Upper lobe of right lung (tissue), 1 donor: ENCODE measurements at places on chromosomes 5 and 9.

DNA sequence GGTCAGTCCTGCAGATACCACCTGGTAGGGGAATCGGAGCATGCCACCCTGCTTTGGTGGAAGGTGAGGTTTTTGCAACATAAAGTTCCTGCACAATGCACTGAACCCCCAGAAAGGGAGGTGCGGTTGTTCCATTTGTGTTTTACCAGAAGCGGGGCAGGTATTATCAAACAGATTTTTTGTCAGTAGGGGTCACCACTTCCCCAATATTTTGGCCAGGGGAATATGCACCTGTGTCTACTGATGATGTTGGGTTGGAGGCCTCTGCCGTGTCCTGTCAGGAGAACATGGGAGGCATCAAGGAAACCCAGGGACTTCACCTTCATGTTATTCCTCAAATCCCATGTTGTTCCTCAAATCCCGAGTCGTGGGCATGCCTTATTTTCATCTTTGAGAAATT lies 438.7 kb downstream of the NTRK2 start:
- H3K27ac ChIP-seq = no peak overlapping the region
- H3K36me3 ChIP-seq = no peaks in the 10 kb centered on the region
- H3K27me3 ChIP-seq = no peaks in the 10 kb centered on the region

DNA sequence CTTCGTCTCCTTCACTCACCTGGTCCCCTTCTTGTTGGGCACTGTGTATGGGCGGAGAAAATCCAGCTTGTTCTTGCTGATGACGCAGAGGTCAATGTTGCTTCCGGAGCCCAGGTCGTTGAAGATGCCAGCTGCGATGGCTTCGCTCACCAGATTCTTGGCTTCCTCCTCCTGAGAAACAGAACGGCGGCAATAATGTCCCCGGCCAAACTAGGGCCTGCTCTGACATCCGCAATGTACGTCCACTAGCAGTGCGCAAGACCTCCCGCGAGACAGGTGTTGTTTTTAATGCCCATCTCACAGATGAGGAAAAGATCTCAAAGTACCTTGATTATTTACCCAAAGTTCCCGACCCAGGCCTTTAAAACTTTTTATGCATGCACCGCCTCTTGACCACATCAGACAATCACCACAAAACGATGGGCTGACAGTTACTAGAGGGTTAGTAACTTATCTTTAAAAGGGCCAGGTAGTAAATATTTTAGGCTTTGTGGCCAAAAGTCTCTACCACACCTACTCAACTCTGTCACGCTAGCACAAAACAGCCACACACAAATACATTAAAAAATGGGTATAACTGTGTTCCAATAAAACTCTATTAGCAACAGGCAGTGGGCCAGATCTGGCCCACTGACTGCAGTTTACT lies 58.4 kb downstream of the PSMB7 start:
- no peak overlapping the region for H3K4me3 ChIP-seq
- DNase-seq = no peak
- H3K27me3 ChIP-seq = no peaks in the 10 kb centered on the region
- H3K27ac ChIP-seq = no peak overlapping the region

- H3K36me3 ChIP-seq = no peaks in the 10 kb centered on the region
- no peak for DNase-seq
- no peaks in the 10 kb centered on the region for H3K4me1 ChIP-seq
- H3K27me3 ChIP-seq = no peaks in the 10 kb centered on the region
Measured at GRCh38 chr9:108062680-108063079, 573.1 kb upstream of the KLF4 start.

- DNase-seq = no peak
- H3K27ac ChIP-seq = no peak overlapping the region
- no peaks in the 10 kb centered on the region for H3K4me1 ChIP-seq
- H3K27me3 ChIP-seq = no peaks in the 10 kb centered on the region
Measured at GRCh38 chr5:121640298-121640697, 211.4 kb upstream of the FTMT start.

DNA sequence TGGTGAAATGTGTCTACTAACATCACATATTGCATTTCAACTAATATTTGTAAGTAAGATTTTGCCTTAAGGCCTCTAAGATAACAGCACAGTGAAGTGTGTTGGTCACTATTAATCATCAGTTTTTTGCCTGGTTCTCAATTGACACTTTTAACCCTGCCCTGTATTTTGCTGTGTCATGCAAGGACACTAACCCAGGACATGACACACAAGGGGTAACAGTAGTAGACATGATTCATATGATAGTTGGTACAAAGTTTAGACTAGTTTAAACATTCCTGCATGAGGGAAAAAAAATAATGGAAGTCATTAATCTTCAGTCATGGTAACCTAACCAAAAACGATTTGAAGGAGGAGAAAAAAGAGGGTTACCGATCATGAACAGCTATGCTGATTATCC lies 207.0 kb downstream of the DEPDC1B start:
- no peaks in the 10 kb centered on the region for H3K36me3 ChIP-seq
- no peaks in the 10 kb centered on the region for H3K4me1 ChIP-seq
- no peak overlapping the region for H3K4me3 ChIP-seq
- H3K27ac ChIP-seq = no peak overlapping the region
- no peak for DNase-seq
- no peaks in the 10 kb centered on the region for H3K27me3 ChIP-seq

GRCh38 chr9:14372437-14373335 lies 58.7 kb upstream of the NFIB start:
- no peak overlapping the region for H3K27ac ChIP-seq
- H3K4me1 ChIP-seq = no peaks in the 10 kb centered on the region
- H3K4me3 ChIP-seq = no peak overlapping the region
- H3K36me3 ChIP-seq = no peaks in the 10 kb centered on the region
- H3K27me3 ChIP-seq = no peaks in the 10 kb centered on the region

GRCh38 chr9:128190516-128191405 lies 611 bp downstream of the CIZ1 start:
- peak overlapping the region; percentile 78 for H3K4me3 ChIP-seq
- peaks cover 18% of the 10 kb centered on the region for H3K4me1 ChIP-seq
- H3K27ac ChIP-seq = peak overlapping the region; percentile 85
- H3K36me3 ChIP-seq = peaks cover 23% of the 10 kb centered on the region
- no peak for DNase-seq

- H3K4me1 ChIP-seq = no peaks in the 10 kb centered on the region
- no peaks in the 10 kb centered on the region for H3K27me3 ChIP-seq
- no peak overlapping the region for H3K27ac ChIP-seq
- H3K36me3 ChIP-seq = no peaks in the 10 kb centered on the region
- no peak for DNase-seq
- H3K4me3 ChIP-seq = no peak overlapping the region
Measured at GRCh38 chr9:77163884-77164283, 13.4 kb upstream of the VPS13A start.

- H3K4me1 ChIP-seq = peaks cover 29% of the 10 kb centered on the region
- H3K4me3 ChIP-seq = no peak overlapping the region
- H3K27me3 ChIP-seq = peaks cover 81% of the 10 kb centered on the region
- H3K27ac ChIP-seq = no peak overlapping the region
- no peaks in the 10 kb centered on the region for H3K36me3 ChIP-seq
Measured at GRCh38 chr5:173229382-173229959, 5.5 kb downstream of the NKX2-5 start.

GRCh38 chr5:4651806-4652565 lies 488.1 kb upstream of the ADAMTS16 start:
- H3K4me1 ChIP-seq = no peaks in the 10 kb centered on the region
- no peak overlapping the region for H3K27ac ChIP-seq
- DNase-seq = no peak
- no peaks in the 10 kb centered on the region for H3K36me3 ChIP-seq
- H3K4me3 ChIP-seq = no peak overlapping the region

- DNase-seq = no peak
- H3K4me1 ChIP-seq = peaks cover 13% of the 10 kb centered on the region
- H3K4me3 ChIP-seq = no peak overlapping the region
- peaks cover 6% of the 10 kb centered on the region for H3K36me3 ChIP-seq
Measured at GRCh38 chr5:32612134-32612888, 27.0 kb downstream of the SUB1 start.

- H3K4me3 ChIP-seq = no peak overlapping the region
- H3K27ac ChIP-seq = no peak overlapping the region
- DNase-seq = no peak
Measured at GRCh38 chr5:187617-188451, 3.5 kb upstream of the LRRC14B start.

DNA sequence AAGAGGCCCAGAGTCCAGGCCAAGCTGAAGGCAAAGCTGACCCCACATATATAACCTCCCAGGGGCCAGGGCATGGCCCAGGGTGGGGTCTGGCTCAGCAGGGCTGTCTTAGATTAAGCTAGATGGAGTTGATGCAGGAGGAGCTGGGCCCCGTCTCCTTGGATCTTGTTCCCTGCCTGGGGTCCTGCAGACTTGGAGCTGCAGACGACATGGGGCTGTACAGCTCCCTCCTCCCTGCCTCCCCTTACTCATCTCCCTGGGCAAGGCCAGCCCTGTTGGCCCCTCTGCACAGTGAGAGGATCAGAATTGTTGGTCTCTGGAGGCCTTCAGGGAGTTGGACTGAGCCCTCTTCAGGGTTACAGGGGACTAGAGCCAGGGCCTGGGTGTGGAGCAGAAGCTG lies 134.9 kb downstream of the RGS3 start:
- H3K27ac ChIP-seq = peak overlapping the region; percentile 47
- H3K36me3 ChIP-seq = peaks cover 41% of the 10 kb centered on the region
- H3K27me3 ChIP-seq = no peaks in the 10 kb centered on the region

DNA sequence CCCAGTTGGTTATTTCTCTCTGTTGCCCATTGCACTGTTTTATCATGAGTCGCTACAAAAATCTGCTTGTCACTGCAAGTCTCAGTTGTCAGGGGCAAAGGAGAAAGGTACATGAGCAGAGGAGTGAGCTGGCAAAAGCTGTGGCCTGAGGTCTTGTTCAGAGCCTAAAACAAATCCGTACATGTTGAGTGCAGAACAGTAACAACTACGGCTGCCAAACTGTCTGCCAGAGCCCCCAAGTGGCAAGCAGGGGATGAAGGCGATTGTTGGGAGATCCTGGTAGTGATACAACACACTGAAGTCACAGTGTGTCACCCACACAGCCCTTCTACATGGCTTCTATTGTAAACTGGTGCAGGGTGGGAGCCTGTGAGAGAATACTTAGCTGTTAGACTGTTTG lies 50.9 kb downstream of the BRINP1 start:
- no peak overlapping the region for H3K27ac ChIP-seq

GRCh38 chr5:137051161-137051560 lies 448.0 kb downstream of the SPOCK1 start:
- no peak overlapping the region for H3K27ac ChIP-seq
- H3K4me3 ChIP-seq = no peak overlapping the region
- H3K36me3 ChIP-seq = no peaks in the 10 kb centered on the region
- H3K4me1 ChIP-seq = no peaks in the 10 kb centered on the region
- no peak for DNase-seq

DNA sequence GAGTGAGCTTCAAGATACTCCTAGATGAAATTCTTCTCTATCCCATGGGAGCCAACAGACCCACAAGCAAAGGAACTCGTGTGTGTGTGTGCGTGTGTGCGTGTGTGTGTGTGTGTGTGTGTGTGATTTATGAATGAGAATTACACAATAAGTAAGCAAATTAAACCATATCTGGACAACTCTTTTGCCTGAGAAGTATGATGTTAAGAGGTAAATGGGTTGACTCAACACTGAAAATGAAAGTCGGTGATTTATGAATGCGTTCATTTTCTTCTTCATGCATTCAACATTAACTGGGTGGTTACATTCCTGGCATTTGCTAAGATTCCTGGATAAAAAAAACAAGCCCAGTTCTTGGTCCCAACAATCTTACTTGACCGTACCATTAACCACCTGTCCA lies 171.3 kb upstream of the ZNF462 start:
- no peaks in the 10 kb centered on the region for H3K4me1 ChIP-seq
- H3K36me3 ChIP-seq = no peaks in the 10 kb centered on the region
- DNase-seq = no peak
- H3K27ac ChIP-seq = no peak overlapping the region
- no peaks in the 10 kb centered on the region for H3K27me3 ChIP-seq

- no peak for DNase-seq
- H3K36me3 ChIP-seq = no peaks in the 10 kb centered on the region
- no peaks in the 10 kb centered on the region for H3K4me1 ChIP-seq
- H3K27ac ChIP-seq = no peak overlapping the region
- H3K4me3 ChIP-seq = no peak overlapping the region
Measured at GRCh38 chr9:13715430-13715829, 435.9 kb upstream of the MPDZ start.

GRCh38 chr5:71937921-71938698 lies 169.2 kb upstream of the MAP1B start:
- no peaks in the 10 kb centered on the region for H3K27me3 ChIP-seq
- no peak for DNase-seq
- H3K4me1 ChIP-seq = no peaks in the 10 kb centered on the region
- no peak overlapping the region for H3K27ac ChIP-seq
- H3K36me3 ChIP-seq = no peaks in the 10 kb centered on the region
- H3K4me3 ChIP-seq = no peak overlapping the region
